ENCODE measurements at places on chromosomes 6 and 20.

- peak; percentile 41 for DNase-seq
Observed at GRCh38 chr6:32933661-32934085, 7.2 kb downstream of the HLA-DMB start.

GRCh38 chr6:135568379-135568778, 70.8 kb upstream of the AHI1 start:
- DNase-seq = peak; percentile 94

DNA sequence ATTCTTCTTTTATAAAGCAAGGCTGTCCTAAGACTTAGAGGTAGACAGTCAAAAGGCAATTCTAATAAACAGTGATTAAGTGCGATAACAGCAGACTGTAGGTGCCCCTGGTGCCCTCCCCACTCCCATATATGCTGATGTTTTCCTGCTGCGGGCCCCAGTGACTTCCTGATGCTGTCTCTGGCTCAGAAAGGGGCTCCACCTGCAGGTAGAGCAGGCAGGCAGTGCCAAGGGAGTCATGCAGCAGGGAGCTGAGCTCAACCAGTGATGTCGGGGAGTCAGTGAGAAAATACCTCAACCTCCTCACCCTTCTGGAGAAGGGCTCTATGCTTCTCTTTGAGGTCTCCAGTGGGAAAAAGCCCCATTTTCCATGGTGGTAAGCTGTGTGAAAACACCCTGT, 126.7 kb upstream of the SSTR4 start:
- peak; percentile 15 for DNase-seq

DNA sequence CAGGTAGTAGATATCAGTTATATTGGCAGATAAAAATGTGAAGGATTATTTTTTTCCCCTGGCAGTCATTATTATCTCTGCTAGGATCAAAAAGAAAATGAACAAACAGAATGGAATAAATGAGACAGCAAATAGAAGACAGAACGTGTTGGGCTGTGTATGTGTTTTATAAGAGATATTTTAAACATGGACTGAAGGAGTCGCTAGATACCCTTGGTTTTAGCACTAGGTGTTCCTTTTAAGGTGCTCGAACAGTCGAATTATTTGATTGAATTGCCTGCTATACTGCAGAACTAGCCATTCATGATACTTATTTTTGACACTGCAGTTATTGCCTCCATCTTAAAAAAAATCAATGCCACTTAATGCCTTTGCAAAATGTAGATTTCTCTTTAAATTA, 3.7 kb downstream of the GRIK2 start:
- DNase-seq = no peak

DNA sequence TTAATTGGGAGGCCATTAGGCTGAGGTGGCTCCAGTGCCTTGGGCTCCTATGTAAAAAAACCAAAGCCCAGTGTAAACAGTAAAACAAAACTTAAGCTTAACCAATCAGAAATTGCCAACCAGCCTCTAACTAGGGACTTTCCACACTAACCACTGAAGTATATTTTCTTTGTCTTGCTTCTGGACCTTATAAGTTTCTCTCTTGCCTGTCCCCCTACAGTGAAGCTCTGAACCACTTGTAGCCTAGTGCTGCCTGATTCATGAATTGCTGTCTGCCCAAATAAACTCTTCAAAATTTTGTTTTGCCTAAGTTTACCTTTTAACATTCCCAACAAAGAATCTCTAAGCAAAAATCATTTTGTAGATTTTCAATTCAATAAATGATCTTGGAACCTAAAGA, 28.2 kb downstream of the POPDC3 start:
- DNase-seq = no peak

- DNase-seq = no peak
Observed at GRCh38 chr20:50977066-50978021, 18.7 kb downstream of the MOCS3 start.

DNA sequence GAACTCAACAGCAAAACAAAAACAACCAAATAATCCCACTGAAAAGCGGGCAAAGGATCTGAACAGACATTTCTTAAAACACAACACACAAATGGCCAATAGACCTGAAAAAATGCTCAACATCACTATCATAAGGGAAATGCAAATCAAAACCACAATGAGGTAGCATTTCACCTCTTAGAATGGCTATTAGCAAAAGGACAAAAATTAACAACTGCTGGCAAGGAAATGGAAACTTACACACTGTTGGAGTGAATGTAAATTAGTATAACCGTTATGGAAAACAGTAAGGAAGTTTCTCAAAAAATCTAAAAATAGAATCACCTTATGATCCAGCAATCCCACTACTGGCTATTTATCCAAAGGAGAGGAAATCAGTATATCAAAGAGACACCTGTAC, 20.9 kb downstream of the FAM8A1 start:
- no peak for DNase-seq

DNA sequence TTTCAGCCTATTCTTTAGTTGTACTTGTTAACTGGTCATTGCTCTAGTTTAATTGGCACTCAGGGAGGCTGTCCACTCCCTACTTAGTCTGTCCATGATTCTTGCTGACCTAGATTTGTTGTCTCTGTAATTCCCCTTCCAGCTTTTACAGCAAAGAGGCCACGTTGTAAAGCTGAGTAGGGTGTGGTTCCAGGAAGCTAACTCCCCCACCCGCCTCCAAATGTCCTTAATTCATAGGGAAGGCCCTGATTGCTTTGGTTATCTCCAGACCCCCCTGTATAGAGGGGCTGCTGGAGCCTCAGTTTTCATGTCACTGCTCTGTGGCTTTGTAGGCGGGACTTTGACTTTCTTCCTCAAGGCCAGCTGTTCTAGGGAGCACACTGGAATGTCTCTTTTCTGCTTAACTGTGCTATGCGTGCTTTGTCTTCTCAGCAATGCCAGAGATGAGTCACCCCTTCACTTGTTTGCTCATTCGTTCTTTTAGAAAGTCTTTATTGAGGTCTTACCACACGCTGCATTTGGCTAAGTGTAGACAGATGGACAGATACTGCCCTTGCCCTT, 175.1 kb upstream of the JAG1 start:
- DNase-seq = no peak

DNA sequence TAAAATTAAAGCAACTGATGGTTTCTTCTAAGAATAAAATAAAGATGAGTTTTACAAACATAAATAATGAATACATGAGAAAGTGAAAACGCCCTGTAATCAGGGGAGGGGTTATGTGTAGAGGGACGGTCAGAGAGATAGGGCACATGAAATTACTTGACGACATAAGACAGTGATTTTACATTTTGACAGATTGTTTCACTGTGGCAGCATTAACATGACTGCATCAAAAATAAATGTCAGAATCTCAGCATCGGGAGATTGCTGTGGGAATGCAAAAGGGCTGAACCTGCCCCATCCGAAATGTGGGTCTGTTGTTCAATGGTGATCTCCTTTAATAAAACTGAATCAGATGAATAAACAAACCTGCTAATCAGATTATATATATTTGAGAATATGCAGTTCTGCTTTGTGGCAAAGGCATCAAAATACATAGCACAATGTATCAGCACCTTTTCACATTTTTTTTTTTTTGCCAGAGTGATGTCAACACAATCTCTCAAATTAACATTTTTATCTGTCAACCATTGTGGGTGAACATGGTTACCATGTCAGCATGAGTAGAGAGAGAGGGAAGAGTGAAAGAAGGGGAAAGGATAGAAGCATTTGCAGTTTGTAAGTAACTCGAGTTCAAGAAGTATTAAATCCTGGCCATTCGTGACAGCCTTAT, 177.1 kb upstream of the MAN1A1 start:
- no peak for DNase-seq

DNA sequence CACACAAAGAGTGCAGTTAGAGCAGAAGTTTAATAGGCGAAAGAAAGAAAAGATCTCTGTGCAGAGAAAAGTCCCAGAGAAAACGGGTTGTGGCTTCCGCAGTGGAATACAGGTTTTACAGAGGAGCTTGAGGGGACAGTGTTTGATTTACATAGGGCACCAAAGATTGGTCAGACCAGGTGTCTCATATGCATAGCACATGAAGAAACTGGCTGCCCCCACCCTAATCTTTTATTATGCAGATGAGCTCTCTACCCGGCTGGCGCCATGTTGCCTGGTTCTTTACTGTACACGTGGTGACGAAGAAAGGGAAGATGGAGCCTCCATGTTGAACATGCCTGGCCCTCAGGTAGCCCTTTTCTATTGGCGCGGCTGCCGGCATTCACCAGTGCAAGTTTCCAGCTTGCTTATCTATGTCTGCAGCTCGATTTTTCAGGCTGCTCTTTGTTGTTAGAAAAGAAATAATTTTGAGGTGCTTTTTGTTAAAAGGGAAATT, 47.4 kb downstream of the SLC35B3 start:
- DNase-seq = no peak

DNA sequence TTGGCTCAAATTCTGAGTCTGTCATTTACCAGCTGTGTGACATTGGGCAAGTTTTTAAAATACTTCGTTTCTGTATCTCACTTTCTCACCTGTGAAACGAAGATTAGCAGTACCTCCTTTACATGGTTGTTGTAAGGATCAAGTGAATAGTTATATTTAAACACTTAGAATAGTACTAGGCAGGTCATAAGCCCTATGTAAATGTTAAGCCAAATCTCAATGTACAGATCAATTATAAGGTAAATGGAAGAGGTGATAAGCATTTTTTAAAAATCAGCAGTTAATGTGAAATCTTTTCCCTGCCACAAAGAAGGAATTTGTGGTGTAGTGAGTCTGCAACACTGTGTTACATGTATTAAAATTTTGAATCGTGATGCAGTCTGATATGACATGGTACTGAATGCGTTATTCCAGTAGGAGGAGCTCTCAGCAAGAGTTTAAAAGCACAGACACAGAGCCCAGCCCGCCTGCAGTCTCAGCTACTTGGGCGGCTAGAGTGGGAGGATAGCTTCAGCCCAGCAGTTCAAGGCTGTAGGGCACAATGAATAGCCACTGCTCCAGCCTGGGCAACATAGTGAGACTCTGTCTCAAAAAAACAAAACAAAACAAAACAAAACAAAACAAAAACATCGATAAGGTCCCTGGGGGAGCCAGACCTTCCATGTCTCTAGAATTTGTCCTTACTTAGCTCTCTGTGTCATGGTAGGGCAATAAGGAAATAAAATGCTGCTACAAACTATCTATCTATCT, 46.0 kb downstream of the GTF2H5 start:
- DNase-seq = peak; percentile 68

GRCh38 chr6:169848946-169849345, 97.5 kb downstream of the ERMARD start:
- DNase-seq = no peak

GRCh38 chr20:13891575-13891974, 98.8 kb downstream of the SEL1L2 start:
- DNase-seq = no peak

DNA sequence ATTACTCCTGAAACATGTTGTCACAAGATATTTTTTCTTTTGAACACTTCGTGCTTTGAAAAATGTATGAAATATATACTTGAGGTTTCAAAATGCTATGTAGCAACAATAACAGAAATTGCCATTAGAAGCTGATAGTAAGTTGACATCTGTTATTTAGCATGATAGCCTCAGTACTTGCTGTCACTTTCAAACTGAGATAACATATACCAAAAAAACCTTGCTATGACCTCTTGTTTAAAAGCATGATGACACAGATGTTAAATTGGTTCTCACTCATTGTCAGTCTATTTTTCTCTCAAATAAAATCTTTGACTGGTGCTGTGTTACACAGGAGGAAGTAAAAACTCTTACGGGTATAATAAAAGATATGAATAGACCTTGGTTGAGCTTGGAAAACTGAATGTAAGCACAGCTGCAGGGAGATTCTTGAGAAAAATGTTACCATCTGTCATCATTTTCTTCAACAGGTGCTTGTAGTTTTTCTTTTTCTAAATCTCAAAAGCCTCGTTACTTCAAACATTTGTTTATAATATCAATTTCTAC, 18.6 kb downstream of the MOXD1 start:
- no peak for DNase-seq

DNA sequence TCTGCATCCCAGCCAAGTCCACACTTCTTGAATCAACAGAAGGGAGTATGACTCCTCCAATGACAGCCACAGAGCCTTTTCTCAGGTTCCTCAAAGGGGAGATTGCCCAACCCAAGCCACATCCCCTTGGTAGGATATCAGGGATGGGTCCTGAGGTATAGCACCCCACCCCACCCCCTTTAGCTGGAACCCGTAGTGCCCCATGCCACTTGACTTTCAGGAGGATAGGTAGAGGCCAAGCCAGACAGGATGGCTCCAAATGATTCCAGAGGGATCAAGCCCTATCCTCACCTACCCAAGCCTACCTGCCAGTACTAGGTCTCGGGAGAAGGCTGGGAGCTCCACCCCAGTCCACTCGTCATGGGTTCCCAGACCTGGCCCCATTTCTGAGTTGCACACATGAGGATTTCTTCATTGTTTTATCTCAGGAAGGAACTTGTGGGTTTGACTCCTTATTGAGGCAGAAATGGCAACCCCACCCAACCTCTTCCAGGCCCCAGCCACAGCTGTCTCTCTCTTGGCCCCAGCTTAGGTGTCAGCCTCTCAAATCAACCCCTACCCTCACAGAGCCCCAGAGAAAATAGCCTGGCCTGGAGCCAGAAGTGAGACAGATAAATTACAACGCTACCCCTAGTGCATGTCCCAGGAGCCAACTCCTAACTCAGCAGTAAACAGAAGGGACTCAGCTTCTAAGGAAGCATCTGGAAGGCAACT, 3.6 kb downstream of the CCND3 start:
- peak; percentile 39 for DNase-seq

GRCh38 chr6:7974938-7975763, 64.6 kb upstream of the TXNDC5 start:
- DNase-seq = peak; percentile 97

GRCh38 chr20:14707865-14708596, 370.6 kb upstream of the FLRT3 start:
- DNase-seq = no peak

DNA sequence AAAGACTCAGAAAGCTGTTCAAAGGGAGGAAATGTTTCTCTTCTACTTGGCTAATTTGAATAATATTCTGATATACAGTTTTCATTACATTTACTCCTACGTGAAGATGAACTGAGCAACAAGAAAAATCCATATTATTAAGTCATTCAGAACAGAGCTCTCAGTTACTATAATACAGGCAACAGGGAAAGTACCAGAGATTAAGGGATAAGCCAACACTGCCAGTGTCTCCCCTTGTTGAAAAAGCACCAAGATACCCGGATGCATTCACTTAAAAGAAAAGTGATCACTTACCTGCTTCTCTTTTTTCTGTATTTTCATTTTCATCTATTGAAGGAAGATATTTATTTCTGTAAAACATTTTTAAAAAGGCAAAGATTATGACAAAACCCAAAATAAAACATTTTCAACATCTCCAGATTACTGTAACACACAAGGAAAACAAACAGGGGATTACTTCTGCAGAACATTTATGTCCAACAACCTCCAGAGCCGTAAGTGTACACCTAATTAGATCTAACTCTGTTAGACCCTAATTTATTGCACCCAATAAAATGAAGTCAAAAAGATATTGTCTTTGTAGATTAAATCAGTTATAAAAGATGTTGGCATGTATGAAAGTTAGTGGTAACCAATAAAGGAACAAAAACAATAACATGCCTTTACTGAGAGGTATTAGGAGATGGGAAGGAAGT, 67.0 kb downstream of the CHD6 start:
- no peak for DNase-seq

DNA sequence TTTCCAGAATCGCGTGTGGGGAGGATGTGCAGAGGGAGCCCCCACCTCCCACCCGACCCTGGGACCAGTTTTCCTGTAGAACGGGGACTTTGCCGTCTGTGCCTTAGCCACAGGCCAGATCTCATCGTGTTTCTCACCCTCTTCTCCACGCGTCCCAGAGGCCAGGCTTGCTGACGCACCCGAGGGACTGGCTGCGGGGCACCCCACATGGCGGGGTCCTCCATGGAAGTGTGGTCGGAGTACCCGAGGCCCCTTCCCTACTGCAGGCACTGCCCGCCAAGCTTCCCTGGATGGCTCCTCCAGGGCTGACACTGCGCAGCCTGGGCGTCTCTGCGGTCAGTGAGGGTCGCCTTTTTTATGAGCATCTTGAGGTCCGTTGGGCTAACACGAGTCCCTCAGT, 346.5 kb downstream of the CDH4 start:
- DNase-seq = no peak

Measured in dermis microvascular lymphatic vessel endothelial cell (primary cell).